ENCODE measurements at places on chromosomes 3 and 15.

- no peak for DNase-seq
Observed at GRCh38 chr3:197428117-197428801, 127.5 kb downstream of the BDH1 start.

DNA sequence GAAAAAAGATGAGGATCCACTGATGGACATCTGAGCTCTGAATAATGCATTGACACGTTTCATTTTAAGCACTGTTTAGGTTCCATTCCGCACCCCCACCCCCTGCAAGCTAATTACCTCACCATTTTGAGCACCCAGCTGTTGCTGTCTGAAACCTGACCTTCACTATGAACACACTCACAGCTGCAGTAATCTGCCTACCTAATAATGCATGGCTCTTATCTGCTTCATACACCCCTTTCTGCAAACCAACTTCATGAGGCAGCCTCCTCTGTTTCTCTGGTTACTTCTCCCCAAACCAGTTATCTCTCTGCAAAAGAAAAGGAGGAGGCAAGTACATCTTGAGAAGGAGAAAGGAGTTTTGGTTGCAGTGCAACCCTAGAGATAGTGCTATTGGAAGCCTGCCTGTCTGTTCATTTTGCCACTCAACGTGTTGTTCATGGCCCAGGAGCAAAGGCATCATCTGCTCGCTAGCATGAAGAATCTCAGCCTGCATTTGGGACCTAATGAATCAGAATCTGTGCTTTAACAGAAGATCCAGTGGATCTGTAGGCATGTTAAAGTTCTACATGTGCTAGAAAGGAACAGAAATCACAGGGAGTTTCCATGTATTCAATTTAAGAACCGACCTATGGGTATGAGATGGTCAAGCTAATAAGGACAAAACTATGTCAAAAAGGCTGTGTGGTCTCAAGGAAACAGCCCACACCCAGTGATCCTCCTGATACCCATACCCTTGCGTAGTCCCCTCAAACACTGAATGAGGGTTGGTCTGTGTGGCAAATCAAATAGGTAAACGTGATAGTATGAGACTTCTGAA, 87.2 kb downstream of the MB21D2 start:
- no peak for DNase-seq

GRCh38 chr3:122239112-122239511, 55.6 kb downstream of the CASR start:
- DNase-seq, result no peak

DNA sequence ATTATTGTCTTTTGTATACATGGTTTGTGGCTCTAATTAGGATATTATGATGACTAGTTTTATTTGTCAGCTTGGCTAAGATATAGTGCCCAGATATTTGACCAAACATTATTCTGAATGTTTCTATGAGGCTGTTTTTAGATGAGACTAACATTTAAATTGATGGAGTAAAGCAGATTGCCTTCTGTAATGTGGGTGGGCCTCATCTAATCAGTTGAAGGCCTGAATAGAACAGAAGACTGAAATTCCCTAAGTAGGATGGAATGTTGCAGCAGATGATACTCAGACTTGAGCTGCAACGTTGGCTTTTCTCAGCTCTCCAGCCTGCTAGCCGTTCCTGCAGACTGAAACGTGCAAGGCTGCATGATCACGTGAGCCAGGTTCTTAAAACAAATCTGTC, 546.5 kb downstream of the EDEM1 start:
- DNase-seq, result no peak

DNA sequence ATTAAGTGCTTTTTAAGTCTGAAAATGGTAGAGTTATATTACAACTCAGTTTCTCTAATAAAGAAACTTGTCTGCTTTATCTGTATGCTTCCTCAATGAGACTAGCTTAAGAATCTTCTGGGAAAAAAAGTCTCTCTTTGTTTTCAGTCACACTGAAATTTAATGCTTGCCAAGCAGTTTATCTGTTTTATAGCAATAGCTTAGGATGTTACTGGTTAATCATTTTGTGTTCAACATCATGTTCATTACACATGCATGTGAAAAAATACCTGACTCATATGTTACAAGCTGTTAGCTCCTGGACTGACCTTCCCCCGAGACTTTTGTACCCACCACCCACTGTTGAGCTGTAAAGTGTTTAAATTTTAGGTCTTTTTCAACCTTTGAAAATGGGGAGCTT, 706.2 kb upstream of the CBLB start:
- no peak for DNase-seq

DNA sequence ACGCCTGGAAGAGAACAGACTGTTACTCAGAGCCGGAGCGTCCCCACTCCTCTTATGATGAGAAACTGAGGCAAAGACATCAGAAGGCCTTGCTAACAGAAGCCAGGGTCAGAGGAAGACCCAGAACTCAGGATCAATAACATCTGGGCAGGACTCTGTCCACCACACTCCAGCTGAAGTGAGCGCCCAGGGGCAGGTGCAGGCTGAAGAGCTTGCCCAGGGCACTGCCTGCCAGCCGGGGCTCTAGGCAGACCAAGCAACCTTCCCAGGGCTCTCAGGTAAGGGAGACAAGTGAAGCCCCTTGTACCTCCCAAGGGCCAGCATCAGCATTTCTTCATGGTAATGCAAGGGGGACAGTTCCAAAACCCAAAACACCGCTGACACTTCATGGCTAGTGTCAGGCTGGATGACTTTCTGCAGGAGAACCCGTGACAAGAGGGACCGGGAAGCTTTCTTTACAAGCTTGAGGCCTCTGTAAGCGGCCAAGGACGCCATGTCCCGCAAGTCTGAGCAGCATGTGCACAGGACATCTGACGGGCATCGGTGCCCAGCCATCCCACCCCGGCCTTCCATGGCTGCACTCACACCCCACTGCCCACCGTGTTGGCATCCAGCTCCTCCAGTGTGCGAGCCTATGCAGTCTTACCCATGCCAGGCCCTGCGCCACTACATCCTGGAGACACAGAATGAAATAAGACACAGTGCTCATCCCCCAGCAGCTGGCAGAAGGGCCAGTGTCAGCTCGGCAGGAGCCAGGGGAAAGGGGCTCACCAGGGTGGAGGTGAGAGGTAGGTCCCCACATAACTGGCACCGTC, 14.1 kb downstream of the XXYLT1 start:
- no peak for DNase-seq

DNA sequence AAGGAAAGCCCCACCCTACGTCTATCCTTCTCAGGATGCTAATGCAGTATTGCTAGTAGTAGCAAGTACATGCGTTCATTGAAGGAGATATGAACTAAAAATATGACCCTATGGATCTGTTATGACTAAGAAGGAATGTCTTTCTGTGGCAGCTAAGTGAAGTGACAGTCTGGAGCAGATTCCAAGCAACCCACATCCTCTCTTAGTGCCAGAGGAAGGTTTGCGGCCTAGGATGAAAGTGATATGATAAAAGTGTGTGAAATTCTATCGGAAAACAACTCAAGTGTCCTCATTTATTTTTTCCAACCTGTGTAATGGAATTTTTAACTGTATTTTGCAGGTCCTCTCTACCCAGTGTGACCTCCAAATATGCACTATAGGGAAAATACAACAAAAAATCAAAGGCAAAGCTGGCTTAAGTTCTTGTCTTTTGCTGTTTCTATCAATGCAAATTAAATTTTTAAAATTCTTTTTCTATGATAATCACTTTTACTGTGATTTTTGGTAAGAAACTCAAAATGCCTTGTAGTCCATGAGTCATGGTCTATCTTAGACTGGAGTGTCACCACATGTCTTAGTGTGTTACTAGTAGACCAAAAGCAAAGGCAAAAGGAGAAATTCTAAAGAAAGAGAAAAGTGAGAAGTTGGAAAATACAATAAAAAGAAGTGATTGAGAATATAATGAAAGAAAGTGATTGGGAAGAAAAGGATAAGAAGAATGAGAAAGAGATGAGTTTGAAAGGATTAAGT, 161.2 kb upstream of the TMCO5A start:
- DNase-seq, result no peak

GRCh38 chr15:45918839-45919238, 284.0 kb downstream of the SQOR start:
- no peak for DNase-seq

DNA sequence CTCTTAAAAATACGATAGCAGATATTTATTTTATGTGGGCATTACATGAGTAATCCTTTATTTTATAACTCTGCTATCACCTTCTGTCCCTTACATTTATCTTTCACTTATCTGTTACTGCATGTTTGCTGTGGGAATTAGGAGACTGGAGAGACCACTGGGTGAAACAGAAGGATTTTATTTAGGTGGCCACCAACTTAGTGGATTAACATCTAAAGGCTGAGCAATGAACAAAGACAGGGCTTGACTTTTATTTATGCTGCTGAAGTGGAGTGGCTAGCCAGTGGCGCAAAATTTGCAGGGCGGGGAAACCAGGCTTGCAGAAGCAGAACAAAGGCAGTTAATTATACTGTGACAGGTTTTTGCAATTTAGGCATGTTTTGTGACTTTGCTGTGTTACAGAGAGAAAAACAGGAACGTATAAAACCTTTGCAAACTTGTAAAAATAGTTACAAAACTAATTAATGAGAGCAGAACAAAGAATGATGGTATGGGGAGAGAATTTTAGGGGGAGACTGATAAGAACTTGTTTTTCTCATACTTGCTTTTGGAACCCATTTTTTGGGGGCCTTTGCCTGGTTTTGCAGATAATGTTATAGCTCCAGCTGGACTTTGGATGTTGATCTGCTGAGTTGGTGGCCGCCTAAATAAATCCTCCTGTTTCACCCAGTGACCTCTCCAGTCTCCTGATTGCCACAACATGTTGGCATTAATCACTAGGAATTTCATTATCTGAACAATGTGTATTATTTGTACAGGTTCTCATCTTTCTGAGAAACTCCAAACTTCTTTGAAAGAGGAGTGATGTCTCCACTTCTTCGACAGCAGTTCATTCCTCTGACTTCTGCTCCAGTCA, 18.0 kb downstream of the KLHL24 start:
- DNase-seq, result no peak

DNA sequence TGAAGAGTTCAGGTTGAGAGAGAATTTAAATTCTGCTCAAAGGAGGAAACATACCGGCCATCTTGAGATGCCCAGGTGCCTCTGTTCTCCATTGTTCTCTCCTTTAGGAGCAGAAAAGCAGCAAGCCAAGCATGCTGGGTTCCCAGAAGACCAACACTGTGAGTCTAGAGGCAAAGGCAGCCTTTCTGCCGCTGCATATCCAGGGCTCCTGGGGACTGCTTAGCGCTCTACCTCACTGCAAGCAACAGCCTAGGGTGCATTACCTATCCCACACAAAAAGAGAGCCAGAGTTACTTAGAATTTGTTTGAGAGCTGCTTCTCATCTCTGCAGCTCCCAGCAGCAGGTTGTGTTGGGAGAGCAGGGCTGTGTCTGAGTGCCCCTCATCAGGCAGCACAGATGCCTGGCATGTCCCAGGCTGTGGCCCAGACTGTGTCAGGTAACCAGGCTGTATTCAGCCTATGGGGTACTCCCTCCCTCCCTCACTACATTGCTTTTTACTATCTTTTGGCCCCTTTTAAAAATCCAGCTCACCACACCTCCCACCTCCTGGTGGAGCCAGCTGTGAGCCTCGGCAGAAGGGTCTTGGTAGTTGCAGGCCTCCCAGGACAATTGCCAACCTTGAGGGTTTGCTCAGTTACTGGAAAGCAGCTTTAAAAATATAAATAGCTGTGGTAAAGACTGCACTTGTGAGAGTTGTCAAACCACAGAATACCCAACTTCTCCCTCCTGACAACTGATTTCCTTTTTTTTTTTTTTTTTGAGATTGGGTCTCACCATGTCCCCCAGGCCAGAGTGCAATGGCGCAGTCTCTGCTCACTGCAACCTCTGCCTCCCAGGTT, 30.2 kb downstream of the BCL2L10 start:
- DNase-seq, result no peak

- no peak for DNase-seq
Observed at GRCh38 chr15:95603802-95604201, 726.7 kb upstream of the NR2F2 start.

DNA sequence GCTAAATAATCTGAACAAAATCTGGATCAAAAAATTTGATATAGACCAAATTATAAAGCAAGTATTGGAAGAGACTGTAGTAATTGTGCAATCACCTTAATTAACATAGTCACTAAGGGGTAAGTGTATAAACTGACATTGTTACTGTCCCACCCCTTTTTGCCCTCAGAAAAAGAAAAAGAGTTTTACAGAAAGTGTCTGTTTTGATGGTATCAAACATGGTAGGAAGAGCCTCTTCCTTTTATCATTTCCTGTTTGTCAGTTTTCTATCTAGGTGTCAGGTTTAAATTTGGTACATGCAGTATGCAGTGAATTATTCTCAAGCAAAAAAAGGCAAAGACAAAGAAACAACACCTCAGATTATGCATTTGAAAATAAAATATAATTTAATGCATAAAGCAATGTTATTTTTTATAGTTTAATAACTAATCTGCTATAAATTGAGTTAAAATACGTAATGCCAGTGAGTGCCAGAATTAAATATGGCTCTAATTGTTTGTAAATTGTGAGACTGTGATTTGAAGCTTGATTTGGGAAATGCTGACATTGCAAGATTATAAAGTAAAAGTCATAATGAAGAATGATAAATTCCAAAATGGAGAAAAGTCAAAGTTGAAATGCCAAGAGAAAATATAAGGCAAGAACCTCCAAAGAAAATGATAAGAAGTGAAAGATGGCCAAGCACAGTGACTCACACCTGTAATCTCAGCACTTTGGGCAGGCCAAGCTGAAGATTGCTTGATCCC, 30.3 kb upstream of the CMC1 start:
- no peak for DNase-seq

DNA sequence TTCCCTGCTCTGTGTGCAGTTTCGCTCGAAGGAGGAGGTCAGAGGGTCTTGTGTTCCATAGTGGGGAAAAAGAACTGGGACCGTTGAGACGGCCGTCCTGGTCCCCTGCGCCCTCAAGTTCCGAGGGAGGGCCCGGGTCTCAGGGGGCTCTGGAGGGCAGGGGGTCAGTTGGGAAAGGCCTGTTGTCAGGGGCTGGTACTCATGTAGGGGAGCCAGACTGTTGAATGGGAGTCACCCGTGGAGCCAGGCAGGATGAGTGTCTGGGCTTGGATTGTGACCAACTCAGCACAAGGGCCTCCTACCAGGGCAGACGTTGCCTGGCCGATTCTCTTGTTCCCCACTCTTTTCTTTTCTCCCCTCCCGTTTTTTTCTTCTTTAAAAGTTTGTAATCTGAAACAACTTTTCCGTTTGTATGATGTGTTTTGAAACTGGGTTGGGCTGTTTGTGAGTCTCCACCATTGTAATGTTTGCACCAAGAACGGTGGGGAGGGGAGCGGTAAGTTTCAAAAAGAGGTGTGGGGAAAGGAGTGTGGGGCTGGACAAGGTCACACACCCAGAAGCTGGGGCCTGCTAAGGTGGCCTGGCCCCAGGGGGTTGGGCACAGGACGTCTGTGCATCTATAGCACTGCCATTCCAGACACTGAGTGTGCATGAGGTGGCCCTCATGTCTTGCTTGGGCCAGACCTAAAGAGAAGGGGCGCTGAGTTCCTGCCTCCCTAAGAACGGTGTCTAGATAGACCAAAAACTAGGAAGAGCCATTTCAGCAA, 1.1 kb downstream of the CMTM7 start:
- no peak for DNase-seq

DNA sequence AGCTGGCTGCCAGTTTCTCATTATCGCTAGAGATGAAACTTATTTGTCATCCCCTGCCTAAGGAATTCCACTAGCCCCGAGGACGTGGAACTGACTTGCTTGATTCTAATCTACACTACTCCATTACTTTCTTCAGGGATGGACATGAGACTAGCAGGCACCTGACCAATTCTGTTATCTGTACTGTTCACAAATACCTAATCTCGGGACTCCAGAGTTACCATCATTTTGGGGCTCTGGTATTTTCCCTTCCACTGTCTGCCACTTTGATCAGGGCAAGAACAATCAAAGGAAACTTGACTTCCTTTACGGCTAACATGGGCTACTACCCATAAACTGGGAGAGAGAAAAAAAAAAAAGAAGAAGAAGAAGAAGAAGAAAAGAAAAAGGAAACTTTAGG, 27.8 kb downstream of the BMF start:
- no peak for DNase-seq

GRCh38 chr15:60352525-60352924, 45.3 kb downstream of the ANXA2 start:
- no peak for DNase-seq

Measured in spinal cord (tissue), 10 donors.